ENCODE measurements at places on chromosomes 13 and 19.
A peak's percentile ranks its signal among the peaks of the same experiment; 100 is the strongest.

DNA sequence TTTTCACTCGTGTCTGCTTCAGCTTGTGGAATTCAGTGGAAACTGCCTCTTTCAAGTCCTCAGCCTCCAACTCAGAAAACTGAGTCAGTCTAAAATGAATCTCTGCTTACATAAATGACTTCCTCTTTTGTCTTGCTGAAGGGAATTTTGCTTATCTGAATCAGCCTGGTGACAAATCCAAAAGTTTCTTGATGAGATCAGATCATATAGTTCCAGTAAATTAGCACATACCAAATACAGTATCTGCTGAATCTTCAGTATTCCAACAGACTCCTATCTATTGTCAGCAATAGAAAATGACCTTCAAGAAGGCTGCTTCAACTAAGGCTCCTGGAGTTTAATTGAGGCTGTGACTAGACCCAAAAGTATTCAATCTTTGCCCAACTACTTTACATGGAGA lies 290.0 kb downstream of the MZT1 start:
- DNase-seq = no peak

DNA sequence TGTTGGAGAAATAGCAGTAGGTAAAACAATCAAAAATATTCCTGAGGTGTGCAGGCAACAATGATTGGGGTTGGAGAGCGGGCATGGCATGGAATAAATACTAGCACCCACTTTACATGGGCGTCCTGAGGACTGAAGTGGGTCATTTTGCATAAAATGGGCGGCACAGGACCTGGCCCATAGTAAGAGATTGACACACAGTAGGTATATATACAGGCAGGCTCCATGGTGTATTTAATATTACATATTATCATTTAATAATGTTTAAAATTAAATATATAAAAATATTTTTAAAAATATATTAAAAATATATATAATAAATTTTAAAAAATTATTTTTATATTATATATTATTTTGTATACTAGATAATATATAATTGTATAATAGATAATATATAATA lies 48.3 kb downstream of the CRYL1 start:
- no peak for DNase-seq

- DNase-seq = peak; percentile 49
Measured at GRCh38 chr19:17125062-17125727, 49.6 kb downstream of the MYO9B start.

GRCh38 chr19:43595605-43595998 lies 332 bp downstream of the IRGQ start:
- no peak for DNase-seq

All from CD14-positive monocyte (primary cell).